Right lobe of liver (tissue), 6 donors: ENCODE measurements at places on chromosomes 2 and 18. TPM values are rescaled to one million over a fixed set of nuclear protein-coding genes. Genes with fewer than 3 reads are reported as not detected.

The HRH4 gene
- 0.07 TPM for total RNA-seq

The SLC40A1 gene
- total RNA-seq, result 101 TPM

The PROM2 gene
- total RNA-seq, result 0.35 TPM

The LDLRAD4 gene
- 23.6 TPM for total RNA-seq

The IL36A gene
- total RNA-seq, result not detected

The FZD7 gene
- total RNA-seq, result 0.62 TPM

DNA sequence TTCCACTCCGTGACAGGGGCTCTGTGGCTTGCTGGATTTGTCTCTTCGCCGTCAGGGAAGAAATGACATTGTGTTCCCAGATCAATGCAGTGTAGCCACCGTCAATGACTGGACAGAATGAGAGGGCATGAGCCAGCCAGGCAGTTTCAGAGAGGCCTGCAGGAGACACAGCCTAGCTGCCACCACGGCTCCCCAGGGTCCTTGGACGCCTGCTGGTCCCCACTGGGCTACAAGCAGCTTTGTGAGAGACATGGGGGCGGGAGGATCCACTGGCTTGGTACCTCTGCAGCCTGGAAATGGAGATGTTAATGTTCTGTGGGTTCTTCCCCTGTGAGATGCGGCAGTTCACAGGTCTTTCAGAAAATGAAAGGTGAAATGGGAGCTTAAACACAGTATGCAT is 12.1 kb upstream of the AMER3 start:
- no peaks in the 10 kb centered on the region for H3K27me3 ChIP-seq
- DNase-seq, result no peak
- no peak overlapping the region for H3K4me3 ChIP-seq
- H3K4me1 ChIP-seq, result no peaks in the 10 kb centered on the region
- H3K27ac ChIP-seq, result no peak overlapping the region

DNA sequence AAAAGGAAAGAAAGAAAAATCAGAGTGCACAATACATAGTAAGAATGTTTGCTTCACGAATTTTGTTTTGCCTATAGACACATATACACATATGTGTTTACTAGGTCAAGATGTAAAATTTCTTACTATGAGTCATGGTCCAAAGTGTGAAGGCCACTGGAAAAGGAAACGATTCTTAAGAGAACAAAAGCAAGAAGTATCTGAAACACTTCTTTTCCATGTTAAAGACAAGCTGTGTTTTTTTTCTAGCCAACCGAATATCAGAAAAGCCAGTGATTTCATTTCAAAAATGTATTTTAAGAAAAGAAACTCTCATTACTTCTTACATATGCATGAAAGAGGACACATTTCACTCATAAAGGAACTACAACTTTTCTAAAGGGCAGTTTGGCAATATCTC is 24.9 kb downstream of the PECR start:
- DNase-seq, result no peak
- H3K27me3 ChIP-seq, result no peaks in the 10 kb centered on the region
- no peak overlapping the region for H3K4me3 ChIP-seq
- peaks cover 7% of the 10 kb centered on the region for H3K36me3 ChIP-seq
- H3K4me1 ChIP-seq, result peaks cover 32% of the 10 kb centered on the region

DNA sequence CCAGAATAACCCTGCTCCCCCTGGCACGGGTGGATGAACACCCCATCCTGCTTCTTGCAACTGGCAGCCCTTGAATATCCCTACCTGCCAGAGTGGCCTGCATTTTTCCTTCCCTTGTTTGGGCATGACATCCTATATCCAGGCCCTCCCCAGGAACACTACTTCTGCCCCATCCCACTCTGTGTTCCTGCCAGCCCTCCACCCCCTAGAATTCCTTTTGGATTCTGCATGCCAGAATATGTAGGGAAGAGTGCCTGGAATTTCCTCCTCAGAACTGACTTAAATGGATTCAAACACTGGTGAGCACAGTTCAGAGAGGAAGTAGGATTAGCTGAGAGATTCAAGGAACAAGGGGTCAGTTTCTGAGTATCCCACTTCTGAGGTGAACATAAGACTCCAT is 123.5 kb upstream of the PELI1 start:
- H3K27ac ChIP-seq, result no peak overlapping the region
- no peaks in the 10 kb centered on the region for H3K27me3 ChIP-seq
- no peaks in the 10 kb centered on the region for H3K4me1 ChIP-seq
- no peaks in the 10 kb centered on the region for H3K36me3 ChIP-seq

- DNase-seq, result no peak
- no peaks in the 10 kb centered on the region for H3K36me3 ChIP-seq
- H3K4me1 ChIP-seq, result no peaks in the 10 kb centered on the region
- H3K27ac ChIP-seq, result no peak overlapping the region
- H3K27me3 ChIP-seq, result no peaks in the 10 kb centered on the region
These were observed 163.1 kb downstream of the LAMA1 start for GRCh38 chr18:6954501-6954900.

GRCh38 chr2:317501-318424 is 29.9 kb upstream of the ALKAL2 start:
- no peak overlapping the region for H3K4me3 ChIP-seq
- no peak for DNase-seq
- H3K27ac ChIP-seq, result no peak overlapping the region
- no peaks in the 10 kb centered on the region for H3K27me3 ChIP-seq
- no peaks in the 10 kb centered on the region for H3K4me1 ChIP-seq
- no peaks in the 10 kb centered on the region for H3K36me3 ChIP-seq

GRCh38 chr18:11407940-11408339 is 201.5 kb upstream of the SLC35G4 start:
- no peak overlapping the region for H3K27ac ChIP-seq
- H3K4me1 ChIP-seq, result no peaks in the 10 kb centered on the region
- no peak overlapping the region for H3K4me3 ChIP-seq
- DNase-seq, result no peak

DNA sequence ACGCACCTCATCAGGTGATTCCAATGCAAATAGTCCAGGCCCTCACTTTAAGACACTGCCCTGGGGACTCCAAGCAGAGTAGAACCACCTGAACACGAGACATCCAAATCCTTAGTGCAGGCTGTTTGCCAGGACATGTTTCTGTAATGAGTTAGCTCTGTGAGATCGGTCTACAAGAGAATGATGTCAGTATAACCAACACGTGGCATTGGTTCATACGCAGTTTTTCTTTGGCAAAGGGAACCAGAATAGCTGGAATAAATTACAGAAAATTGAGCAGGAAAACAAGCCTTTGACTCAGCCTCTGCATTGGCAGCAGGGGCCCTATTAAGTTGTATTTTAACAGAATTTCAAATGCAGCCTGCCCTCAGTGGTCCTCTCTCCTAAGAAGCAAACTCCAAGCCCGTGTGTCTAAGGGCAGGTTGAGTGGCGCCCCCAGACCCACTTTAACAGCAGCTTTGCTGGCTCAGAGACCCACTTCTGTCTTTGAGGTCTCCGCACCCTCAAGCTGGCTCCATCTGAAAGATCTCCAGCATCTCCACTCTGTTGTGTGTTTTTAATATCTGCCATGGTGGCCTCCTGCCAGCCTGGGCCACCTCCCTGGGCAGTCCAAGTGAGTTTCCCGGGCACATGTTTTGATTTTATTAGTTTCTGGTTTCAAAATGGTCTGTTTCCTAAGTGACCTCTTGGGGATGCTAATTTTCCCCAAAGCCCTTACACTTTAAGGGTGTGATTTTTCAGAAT is 61.3 kb downstream of the ALPK2 start:
- H3K27ac ChIP-seq, result peak overlapping the region; percentile 86
- peaks cover 24% of the 10 kb centered on the region for H3K4me1 ChIP-seq
- H3K4me3 ChIP-seq, result no peak overlapping the region
- H3K36me3 ChIP-seq, result no peaks in the 10 kb centered on the region

- H3K27me3 ChIP-seq, result no peaks in the 10 kb centered on the region
- peak overlapping the region; percentile 90 for H3K27ac ChIP-seq
- H3K36me3 ChIP-seq, result peaks cover 17% of the 10 kb centered on the region
These were observed 750 bp upstream of the RMP24 start for GRCh38 chr18:35971661-35972196.

GRCh38 chr2:143433251-143433650 is 304.0 kb downstream of the ARHGAP15 start:
- no peaks in the 10 kb centered on the region for H3K27me3 ChIP-seq
- H3K4me1 ChIP-seq, result no peaks in the 10 kb centered on the region
- no peak overlapping the region for H3K4me3 ChIP-seq
- no peak for DNase-seq

DNA sequence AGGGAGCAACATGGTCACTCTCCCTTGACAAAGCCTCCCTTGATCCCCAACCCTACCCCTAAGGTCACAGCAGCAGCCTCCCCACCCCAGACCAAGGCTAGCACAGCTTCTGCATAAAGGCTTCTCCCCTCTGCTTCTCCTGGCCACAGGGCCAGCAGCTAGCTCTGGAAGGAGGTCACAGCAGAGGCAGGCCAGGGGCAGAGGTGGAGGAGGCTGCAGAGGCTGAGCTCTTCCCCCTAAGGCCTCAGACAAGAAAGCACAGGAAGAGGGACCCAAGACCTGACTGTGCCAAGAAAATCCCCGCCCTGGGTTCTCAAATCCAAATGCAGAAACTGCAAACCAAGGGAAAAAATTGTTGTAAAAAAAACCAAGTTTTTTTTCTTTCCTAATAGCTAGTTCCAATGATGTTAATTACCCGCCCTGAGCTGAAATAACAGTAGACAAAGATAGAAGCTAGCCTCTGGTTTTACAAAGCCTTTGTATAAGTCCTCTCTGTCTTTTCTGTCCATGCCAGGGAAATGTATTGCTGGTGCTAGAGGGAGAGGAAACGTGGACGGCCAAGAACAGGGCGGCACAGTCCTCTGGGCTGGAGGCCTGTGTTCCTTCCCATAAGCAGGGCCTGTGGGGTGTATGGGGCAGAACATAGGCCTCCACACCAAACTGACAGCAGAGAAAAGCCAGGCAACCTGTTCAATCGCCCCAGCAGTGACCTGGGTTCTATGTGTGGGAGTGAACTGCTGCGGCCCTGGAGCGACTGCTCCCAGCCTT is 79.5 kb downstream of the POLR1A start:
- peak; percentile 39 for DNase-seq
- H3K4me3 ChIP-seq, result no peak overlapping the region
- no peaks in the 10 kb centered on the region for H3K27me3 ChIP-seq
- no peak overlapping the region for H3K27ac ChIP-seq
- peaks cover 2% of the 10 kb centered on the region for H3K36me3 ChIP-seq

GRCh38 chr2:118697781-118698180 is 149.7 kb downstream of the EN1 start:
- no peaks in the 10 kb centered on the region for H3K4me1 ChIP-seq
- no peaks in the 10 kb centered on the region for H3K27me3 ChIP-seq
- no peaks in the 10 kb centered on the region for H3K36me3 ChIP-seq
- no peak overlapping the region for H3K4me3 ChIP-seq
- DNase-seq, result no peak

DNA sequence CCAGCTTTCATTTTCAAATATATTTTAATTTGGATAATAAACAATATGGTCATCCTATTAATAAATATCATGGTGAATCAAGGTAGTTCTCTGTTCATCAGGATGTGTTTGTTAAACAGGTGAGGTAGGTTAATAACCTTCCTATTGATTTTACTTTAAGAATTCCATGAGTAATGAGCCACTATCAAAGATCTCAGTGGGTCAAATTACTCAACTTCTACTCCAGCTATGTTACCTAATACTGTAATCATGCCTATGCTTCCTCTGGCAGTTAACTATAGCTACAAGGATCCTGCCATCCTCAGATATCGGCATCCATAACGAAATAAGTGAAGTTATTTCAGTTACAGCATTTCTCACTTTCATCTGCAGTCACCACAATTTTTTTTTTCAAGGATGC is 289.6 kb upstream of the SLC8A1 start:
- H3K27me3 ChIP-seq, result no peaks in the 10 kb centered on the region
- no peak overlapping the region for H3K4me3 ChIP-seq
- no peaks in the 10 kb centered on the region for H3K4me1 ChIP-seq
- H3K36me3 ChIP-seq, result no peaks in the 10 kb centered on the region
- H3K27ac ChIP-seq, result no peak overlapping the region
- no peak for DNase-seq

GRCh38 chr2:54559006-54559445 is 102.9 kb downstream of the SPTBN1 start:
- H3K27ac ChIP-seq, result peak overlapping the region; percentile 95
- H3K27me3 ChIP-seq, result no peaks in the 10 kb centered on the region
- no peaks in the 10 kb centered on the region for H3K36me3 ChIP-seq
- H3K4me1 ChIP-seq, result peaks cover 45% of the 10 kb centered on the region
- H3K4me3 ChIP-seq, result peak overlapping the region; percentile 68
- DNase-seq, result no peak
